ENCODE measurements at places on chromosomes 3 and 15.
A peak's percentile ranks its signal among the peaks of the same experiment; 100 is the strongest.

DNA sequence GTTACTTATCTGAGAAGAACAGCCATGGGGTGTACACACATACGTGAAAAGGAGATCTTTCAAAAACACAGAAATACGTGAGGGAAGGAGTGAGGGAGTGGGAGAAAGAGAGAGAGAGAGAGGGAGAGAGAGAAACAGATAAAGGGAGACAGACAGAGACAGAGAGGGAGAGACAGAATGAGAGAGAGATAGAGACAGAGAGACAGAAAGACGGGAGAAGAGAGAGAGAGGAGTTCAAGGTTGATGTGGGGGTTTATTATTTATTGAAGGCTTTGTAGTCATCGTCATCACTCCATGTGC, 64.0 kb downstream of the CHST2 start:
- DNase-seq = no peak

GRCh38 chr3:196666001-196666867, 26.7 kb downstream of the NRROS start:
- DNase-seq = no peak

DNA sequence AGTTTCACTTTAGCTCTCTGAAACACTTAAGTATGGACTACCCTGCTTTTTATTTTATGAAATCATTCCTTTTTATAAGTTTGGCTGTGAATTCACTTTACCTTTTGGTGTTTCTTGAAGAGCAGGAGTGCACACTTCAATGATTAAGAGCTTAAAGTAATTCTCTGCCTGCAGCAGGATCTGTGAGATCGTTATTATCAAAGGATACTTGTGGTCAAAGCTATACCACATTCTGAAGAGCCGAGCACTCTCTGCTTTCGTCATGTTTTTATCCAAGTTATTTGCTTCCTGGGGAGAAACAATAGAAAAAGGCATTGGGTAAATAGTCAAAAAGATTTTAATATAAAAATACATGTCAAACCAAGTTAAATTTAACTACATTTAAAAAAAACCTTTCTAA, 243.7 kb downstream of the CHST2 start:
- DNase-seq = no peak

- no peak for DNase-seq
These were observed 35.7 kb downstream of the TMEM39A start for GRCh38 chr3:119427669-119428068.

DNA sequence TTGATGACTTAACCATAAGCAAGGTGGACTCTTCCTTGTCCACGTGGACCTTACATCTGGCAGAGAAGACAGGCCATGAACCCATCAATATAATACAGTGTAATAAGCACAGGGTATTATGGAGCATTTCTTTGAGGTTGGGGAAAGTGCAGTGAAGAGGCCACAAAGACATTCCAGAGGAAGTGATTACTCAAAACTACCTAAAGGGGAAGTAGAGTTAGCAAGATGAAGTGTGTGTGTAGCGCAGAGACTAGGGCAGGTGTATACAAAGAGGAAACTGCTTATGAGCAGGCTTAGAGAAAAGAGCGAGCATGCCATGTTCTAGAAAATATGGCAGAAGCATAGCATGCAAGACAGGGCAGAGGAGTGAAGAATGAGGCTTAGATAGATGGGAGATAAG, 17.9 kb downstream of the CP start:
- DNase-seq = peak; percentile 85

- DNase-seq = no peak
These were observed 209.9 kb downstream of the ITPR1 start for GRCh38 chr3:4703054-4703480.

- no peak for DNase-seq
These were observed 72.3 kb downstream of the BLM start for GRCh38 chr15:90789462-90789861.

- DNase-seq = no peak
These were observed 188.1 kb downstream of the CHST2 start for GRCh38 chr3:143307613-143308183.

DNA sequence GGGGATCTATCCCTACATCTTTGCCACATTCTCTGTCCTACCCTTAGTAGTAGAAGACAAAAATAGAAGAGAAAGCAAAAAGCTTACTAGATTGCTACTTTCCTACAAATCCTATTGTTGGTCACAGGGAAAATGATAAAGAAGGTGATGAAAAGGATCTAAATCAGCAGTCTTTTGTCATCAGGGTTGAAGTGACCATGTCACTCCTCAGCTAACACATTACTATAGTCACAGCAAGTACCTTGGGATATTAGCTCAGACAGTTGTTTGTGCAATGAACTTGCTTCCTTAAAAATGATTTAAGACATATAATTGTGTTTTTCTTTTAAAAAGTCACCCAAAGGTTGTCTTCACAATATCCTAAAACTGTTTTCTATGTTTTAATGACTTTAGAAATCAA, 6.3 kb downstream of the ST3GAL6 start:
- no peak for DNase-seq

- DNase-seq = no peak
These were observed 1442.8 kb upstream of the ALCAM start for GRCh38 chr3:103923907-103924306.

- no peak for DNase-seq
These were observed 59.4 kb upstream of the XRN1 start for GRCh38 chr3:142507241-142507640.

GRCh38 chr3:32531010-32531647, 28.5 kb upstream of the CMTM6 start:
- no peak for DNase-seq

GRCh38 chr3:110324171-110324705, 747.4 kb upstream of the NECTIN3 start:
- DNase-seq = no peak

- no peak for DNase-seq
These were observed 44.8 kb downstream of the SERPINI1 start for GRCh38 chr3:167780214-167780883.

- DNase-seq = no peak
These were observed 38.1 kb downstream of the TM2D3 start for GRCh38 chr15:101614001-101614585.

DNA sequence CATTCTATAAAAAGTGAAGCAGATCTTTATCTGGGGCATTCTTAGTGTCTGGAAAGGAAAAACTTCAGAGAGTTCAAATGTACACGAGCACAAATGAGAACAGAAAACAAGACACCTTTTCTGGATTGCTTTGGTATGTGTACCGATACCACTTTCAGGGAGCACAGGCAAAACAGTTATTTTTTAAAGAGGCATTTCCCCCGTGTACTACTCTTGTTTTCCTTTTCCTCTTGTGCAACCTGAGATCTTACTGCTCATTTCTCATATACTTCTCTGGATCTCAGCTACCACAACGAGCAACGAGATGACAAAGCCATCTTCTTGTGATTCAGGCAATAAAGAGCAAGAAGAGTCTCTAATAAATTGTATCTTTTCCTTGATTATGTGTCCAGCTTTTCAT, 463.6 kb downstream of the SHQ1 start:
- no peak for DNase-seq

DNA sequence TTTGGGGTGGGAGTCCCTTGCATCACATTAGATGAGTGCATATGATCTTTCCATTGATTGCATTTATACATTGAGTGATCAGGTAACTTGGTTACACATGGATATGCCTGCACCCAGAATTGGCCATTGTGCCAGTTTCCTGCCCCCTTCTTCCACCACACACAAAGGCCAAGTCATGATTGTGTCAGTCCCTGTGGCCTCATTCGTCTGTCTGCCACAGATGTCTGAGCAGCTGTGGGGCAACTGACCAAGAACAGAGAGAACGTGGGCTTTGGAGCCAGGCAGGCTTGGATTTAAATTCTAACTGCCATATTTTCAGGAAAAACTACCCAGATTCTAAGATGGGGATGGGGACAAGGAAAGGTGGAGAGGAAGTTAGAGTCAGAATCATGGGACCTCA, 27.0 kb downstream of the CCNL1 start:
- no peak for DNase-seq

DNA sequence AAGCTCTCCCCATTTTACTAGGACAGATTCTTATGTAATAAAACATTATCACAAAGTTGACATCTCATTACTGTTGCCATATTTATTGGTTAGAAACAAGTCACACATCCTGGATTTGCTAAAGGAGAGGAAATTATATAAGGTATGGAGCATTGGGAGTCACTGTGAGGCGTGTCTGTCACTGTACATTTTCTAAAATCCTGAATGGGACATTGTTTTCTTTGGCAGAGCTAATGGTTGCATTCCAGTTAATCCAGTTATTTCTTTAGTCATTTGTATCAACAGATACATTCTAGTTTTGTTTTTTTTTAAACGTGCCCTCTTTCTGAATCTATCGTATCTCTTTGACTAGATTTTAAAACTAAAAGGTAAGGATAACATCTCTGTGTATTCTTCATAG, 70.2 kb upstream of the MITF start:
- DNase-seq = no peak

DNA sequence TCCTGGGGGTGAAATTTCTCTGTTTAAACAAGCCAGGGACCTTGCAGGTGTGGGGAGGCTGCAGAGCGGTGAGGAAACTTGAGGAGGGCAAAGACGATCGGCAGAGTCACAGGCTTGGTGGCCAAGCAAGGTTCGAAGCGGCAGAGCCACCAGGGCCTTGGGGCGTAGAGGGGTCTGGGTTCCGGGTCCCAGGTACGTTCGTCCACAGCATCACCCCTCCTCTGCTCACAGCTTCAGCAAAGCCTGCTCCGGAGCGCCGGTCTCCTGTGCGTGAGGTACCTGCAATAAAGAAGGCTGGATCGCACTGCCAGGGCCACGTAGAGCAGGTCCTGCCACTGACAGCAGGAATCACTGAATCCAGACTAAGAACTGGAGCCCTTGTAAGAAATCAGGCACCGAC, 66.8 kb upstream of the PCSK6 start:
- DNase-seq = no peak

- no peak for DNase-seq
These were observed 4.9 kb downstream of the EPB42 start for GRCh38 chr15:43215961-43216360.

DNA sequence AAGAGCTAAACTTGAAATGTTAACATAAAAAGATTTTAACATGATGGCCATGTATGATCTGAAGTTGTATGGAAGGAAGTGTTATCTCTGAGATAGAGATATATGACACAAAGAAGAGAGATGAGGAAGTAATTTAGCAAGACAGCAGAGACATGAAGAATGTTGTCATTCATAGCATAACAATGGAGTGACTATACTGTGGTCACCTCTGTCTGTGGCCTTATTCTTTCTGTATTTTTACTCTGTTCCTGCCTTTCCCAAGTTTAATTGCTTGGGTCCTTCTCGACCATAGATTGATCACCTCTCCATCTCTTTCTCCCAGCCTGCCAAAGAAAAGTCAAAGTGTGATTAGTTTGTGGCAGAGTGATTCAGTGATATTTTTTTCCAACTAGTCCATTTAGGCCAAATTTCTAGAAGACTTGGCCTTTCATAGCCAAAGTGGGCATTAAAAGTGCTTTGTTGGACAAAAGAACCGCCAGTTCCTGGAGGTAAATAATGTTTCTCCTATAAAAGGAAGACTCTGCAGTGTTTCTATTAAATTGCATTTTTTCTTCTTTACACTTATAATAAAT, 711.9 kb downstream of the CADM2 start:
- no peak for DNase-seq

GRCh38 chr15:73240866-73241499, 127.8 kb downstream of the HCN4 start:
- DNase-seq = peak; percentile 4

DNA sequence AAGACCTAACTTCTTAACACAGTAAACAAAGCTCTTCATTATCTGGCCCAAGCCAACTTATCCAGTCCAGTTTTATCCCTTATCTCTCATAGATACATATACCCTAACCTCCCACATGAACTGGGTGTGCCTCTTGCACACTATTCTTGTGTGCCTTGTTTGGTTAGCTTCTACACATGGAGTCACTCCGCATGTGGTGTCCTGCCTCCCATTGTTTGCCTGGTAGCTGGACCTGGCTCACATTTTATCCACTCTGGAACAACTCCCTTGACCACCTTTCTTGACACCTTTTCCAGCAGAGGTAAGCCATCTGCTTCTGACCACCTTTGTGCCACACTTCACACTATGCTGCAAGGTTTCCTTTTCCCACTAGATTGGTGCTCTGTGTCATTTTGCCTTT, 15.2 kb downstream of the TIPARP start:
- no peak for DNase-seq

- DNase-seq = no peak
These were observed 436.9 kb upstream of the ZNF717 start for GRCh38 chr3:76222201-76222600.

DNA sequence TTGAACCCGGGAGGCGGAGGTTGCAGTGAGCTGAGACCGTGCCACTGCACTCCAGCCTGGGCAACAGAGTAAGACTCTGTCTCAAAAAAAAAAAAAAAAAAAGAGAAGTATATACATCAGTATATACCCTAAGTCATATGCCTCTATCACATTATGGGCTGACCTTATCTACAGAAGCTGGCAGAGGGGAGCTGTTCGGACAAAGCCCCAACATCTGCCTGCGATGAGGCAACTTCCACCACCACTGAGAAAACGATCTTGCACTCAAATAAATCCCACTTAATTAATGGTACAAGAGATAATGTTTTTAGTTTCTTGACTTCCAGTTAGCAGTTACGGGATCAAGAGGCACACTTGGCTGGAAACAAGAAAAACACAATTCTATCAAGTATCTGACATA, 2.2 kb downstream of the GLT8D1 start:
- DNase-seq = no peak

DNA sequence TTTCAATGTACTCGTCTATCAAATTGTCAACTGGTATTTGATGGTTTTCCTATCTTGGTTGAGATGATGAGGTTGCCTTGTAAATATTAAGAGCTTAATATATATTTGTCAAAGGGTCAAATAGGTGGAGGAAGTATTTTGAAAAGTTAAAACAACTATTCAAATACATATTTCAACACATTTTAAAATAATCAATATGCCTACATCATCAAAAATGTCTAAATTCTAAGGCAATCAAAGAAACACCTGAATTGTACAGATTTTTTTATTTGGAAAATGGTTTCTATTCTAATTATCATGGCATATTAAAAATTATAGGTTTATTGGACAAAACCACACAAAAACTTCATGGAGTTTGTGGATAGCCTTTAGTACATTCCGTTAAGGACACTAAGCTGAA, 461.4 kb upstream of the ONECUT1 start:
- no peak for DNase-seq

GRCh38 chr3:167929968-167930367, 165.8 kb downstream of the GOLIM4 start:
- no peak for DNase-seq

Measured in bone marrow (tissue), 2 donors.